ENCODE measurements at places on chromosomes 2 and 18.

- no peak for DNase-seq
Measured at GRCh38 chr2:240803191-240803590, 16.8 kb downstream of the KIF1A start.

GRCh38 chr18:10304853-10305252 is 149.6 kb upstream of the APCDD1 start:
- DNase-seq = no peak

DNA sequence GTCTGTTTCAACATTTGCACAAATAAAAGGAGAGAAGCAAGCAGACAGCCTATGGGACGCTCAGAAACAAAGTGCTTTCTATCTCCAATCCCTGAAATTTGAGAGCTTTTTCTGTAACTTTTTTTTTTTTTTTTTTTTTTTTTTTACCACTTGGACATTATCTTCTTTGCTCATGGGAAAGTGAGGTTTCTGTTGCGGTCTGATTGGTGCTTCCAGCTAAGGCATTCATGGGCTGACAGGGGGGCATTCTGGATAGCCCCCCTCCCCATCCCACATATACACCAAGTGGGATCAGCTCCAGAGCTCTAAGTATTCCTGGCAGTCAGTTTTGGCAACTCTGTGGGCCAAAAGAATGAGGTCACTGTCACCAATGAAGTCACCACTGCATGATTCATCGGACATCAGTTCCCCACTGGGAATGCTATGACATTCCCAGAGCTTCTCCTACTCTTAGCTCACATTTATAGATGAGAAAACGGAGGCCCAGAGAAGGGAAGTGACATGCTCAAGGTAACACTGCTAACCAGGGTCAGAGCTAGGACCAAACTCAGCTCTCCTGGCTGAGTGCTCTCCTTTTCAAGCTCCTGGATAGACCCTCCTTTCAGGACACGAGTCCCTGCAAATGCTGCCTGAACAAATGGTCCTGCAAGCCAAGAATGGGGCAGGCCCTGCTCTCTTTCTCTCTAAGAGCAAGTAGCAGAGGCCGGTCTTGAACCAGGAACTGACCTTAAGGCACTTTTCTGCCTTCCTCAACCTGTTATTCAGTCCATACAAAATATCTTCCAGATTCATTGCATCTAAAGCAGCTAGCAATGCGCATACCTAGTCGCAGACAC is 61.3 kb downstream of the TMEM247 start:
- DNase-seq = no peak

DNA sequence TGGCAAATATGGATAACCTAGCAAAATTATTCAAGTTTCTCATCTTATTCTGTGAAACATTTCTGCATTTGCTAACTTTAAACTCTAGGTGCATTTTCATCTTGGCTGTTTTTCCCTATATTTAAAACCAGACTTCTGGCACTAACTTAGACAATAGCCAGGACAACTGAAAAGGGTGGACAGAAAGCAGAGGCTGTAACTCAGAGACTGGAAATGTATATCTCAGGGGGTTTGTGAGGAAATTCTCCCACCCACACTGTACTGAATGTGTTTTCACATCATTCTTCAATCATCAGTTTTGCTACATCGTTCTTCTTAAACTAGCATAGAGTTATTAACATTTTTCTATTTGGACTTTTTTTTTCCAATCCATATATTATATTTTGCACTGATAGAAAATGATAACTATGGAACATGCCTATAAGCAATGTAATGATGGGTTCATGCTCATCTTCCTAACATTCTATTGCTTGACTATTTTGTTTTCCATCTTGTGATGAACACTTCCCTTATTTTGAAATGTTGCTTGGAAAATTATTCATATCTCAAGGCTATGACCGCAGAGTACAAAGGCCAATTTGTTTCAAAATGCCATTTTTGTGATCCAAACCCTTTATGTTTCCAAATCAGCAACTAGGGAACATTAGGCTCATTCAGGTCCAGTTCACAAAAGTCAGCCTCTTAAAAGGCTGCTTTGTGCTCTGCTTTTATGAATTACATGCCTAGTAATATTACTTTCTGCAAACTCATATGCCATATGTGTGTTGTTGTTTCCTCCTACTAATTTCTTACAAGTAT is 125.8 kb upstream of the CDH19 start:
- no peak for DNase-seq

- DNase-seq = no peak
Measured at GRCh38 chr2:239912171-239912937, 112.8 kb downstream of the NDUFA10 start.

GRCh38 chr2:47616506-47616905 is 166.4 kb upstream of the MSH6 start:
- DNase-seq = no peak

- no peak for DNase-seq
Measured at GRCh38 chr2:50512397-50512796, 519.5 kb downstream of the NRXN1 start.

- no peak for DNase-seq
Measured at GRCh38 chr2:152572031-152572430, 145.2 kb downstream of the PRPF40A start.

GRCh38 chr2:120710256-120710655 is 25.4 kb upstream of the GLI2 start:
- no peak for DNase-seq

- DNase-seq = no peak
Measured at GRCh38 chr18:79210002-79210910, 141.1 kb downstream of the ATP9B start.

- no peak for DNase-seq
Measured at GRCh38 chr2:61585383-61585782, 47.2 kb upstream of the XPO1 start.

GRCh38 chr2:177282787-177283572 is 18.5 kb upstream of the NFE2L2 start:
- DNase-seq = no peak

GRCh38 chr2:18976168-18976961 is 382.1 kb downstream of the OSR1 start:
- DNase-seq = no peak

GRCh38 chr18:34772887-34773286 is 62.8 kb downstream of the DTNA start:
- DNase-seq = no peak

GRCh38 chr2:172063446-172063845 is 21.9 kb upstream of the DLX1 start:
- no peak for DNase-seq

- DNase-seq = no peak
Measured at GRCh38 chr2:27762951-27763906, 8.3 kb upstream of the MRPL33 start.

DNA sequence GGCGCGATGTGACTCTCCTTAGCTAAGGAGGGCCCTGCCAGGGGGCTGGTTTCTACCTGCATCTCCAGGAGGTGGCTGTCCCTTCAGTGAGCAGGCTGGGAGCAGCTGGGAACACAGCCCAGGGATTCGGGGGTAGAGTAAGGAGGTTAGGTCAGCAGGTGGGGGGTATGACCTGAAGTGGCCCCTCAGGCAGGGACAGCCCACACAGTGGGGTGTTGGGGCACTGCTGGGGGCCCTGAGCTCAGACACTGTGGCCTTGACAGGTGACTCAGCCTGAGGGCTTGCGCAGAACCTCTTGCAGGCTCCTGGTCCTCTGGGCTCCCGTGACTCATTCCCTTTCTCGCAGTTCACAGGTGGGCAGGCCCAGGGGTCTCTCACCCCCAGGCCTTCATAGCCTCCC is 185.8 kb upstream of the BCL2L11 start:
- no peak for DNase-seq
